ENCODE measurements at places on chromosomes 6 and 20.

GRCh38 chr20:36544134-36545018 lies 3.1 kb downstream of the MYL9 start:
- no peak for DNase-seq

DNA sequence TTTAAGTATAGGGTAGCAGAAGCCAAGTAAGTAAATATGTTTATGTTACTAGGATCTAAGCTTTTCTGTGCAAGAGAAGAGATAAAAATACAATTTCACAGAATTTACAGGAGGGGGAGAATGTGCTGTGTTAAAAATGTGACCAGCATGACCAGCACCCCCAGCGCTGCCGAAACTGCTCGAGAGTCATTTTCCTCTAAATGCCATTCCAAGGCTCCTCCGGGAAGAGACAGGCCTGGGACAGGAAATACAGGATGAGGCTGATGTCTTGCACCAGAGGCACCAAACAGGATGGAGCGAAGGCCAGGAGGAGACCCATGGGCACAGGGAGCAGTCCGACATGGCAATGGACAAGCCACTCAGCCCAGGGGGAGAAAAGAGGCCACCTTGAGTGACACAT lies 21.1 kb downstream of the TAF4 start:
- DNase-seq = no peak

- DNase-seq = no peak
These were observed 148.8 kb downstream of the QKI start for GRCh38 chr6:163563318-163563717.

DNA sequence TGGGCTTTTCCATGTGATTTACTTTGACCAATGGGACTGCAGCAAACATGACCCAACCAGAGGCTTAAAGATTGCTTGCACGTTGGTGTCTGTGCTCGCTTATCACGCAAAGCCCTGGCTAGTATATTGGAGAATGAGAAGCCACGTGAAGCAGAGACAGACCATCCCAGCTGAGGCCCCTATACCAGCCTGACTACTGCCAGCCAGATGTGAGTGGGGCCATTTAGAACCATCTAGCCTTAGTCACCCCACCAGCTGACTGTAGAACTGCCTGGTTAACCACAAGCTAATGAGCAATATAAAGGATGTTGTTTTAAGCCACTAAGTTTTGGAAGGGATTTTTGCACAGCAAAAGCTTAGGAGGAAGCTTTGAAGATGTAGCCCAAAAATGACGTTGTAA lies 74.5 kb downstream of the MACROD2 start:
- DNase-seq = no peak

DNA sequence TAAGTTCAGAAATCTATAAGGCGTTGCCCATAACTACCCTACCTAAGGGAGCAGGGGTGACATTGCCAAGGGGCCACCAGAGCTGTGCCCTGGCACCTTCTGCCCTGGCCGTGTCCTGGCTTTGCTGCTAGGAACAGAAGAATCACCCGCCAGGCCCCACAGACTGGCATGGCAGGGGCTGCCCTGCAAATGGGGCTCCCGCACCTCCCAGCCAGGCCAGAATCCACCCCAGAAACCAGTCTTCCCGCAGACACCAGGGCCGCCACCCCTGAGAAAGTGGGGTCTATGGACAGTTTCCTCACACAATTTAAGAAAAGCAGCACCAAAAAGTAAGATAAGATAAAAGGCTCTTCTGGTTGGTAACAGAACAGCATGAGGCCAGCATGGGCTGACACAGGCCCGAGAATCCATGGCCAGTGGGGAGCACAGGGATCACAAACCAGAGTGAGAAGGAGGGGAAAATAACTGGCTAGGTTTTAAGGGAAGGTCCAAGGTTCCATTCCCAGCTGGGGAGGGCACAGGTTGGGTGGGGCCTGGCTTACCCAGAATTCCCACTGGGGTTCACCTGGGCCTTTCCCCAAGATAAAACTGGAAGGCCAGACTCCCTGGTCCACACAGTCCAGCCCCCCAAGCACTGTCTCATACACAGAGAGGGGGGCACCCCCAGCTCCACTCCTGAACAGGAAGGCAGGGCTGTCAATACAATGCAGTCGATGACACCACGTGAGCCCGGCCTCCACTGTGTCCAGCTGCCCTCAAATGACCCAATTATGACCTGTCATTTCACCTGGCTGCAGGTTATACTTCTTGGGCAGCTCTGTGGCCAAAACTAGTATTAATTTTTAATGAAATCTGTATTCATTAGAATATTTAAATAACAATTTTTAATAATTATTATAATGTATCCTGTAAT lies 59.4 kb downstream of the PYGB start:
- DNase-seq = no peak

GRCh38 chr6:148735989-148736388 lies 10.8 kb upstream of the UST start:
- no peak for DNase-seq

- no peak for DNase-seq
These were observed 20.0 kb upstream of the BEND6 start for GRCh38 chr6:56934876-56935275.

- no peak for DNase-seq
These were observed 63.4 kb downstream of the TRAM2 start for GRCh38 chr6:52513464-52513863.

- no peak for DNase-seq
These were observed 375.7 kb upstream of the POU3F2 start for GRCh38 chr6:98458708-98459107.

- DNase-seq = no peak
These were observed 9.1 kb downstream of the SLC18B1 start for GRCh38 chr6:132789396-132789776.

Measured in stimulated activated CD4-positive, alpha-beta T cell treated with anti-CD3 and anti-CD28 coated beads, Interleukin-2, amount 100 ng/mL, for 24 hours (primary cell).